Umbilical cord (tissue), 2 donors: ENCODE measurements at places on chromosomes 12 and 14. TPM values are rescaled to one million over a fixed set of nuclear protein-coding genes. Genes with fewer than 3 reads are reported as not detected.

The LMNTD1 gene
- total RNA-seq: not detected

GRCh38 chr12:132729541-132730320 is 19.1 kb downstream of the PGAM5 start:
- DNase-seq: no peak

The OR11H7 gene
- not detected for total RNA-seq

DNA sequence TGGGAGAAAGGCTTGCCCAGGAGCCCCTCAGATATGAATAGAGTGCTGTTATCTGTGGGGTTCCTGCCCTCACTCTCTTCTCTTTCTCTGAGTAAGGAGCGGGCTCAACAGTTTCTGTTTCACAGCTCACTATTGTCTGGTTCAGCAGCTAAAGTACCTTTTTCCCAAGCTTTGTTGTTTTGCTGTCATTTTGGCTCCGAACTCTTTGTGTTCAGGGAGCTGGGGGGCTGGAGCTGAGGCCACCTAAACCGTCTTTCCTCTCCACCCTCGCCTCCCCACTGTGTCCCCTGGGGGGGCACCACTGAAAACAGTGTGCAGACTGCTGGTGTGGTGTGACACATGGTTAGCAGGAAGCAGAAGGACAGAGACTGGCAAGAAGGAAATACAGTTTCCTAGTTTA is 51.4 kb downstream of the FBXW8 start:
- DNase-seq: no peak

The SSPN gene
- 200 TPM for total RNA-seq
